Stimulated activated CD8-positive, alpha-beta memory T cell treated with anti-CD3 and anti-CD28 coated beads, Interleukin-7, amount 100 ng/mL, for 1 hour (primary cell): ENCODE measurements at places on chromosomes 11 and 22.

GRCh38 chr11:126561327-126561893 is 205.9 kb downstream of the ST3GAL4 start:
- no peak for DNase-seq

GRCh38 chr11:65898656-65899355 is 1.4 kb downstream of the FOSL1 start:
- no peak for DNase-seq

DNA sequence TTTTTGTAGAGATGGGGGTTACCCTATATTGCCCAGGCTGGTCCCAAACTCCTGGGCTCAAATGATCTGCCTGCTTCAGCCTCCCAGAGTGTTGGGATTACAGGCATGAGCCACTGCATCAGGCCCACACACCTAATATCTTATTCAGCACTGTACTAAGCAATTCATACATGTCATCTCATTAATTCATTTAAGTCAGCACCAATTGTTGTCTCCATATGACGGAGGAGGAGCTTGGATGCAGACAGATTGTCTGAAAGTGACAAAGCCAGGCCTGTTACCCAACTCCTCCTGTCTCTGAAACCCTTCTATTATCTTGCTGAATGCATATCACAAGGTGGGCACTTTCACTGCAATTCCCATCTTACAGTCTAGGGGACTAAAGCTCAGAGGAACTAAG is 57.5 kb upstream of the ALX4 start:
- DNase-seq: no peak

GRCh38 chr11:61571869-61572268 is 9.0 kb downstream of the SYT7 start:
- DNase-seq: no peak

DNA sequence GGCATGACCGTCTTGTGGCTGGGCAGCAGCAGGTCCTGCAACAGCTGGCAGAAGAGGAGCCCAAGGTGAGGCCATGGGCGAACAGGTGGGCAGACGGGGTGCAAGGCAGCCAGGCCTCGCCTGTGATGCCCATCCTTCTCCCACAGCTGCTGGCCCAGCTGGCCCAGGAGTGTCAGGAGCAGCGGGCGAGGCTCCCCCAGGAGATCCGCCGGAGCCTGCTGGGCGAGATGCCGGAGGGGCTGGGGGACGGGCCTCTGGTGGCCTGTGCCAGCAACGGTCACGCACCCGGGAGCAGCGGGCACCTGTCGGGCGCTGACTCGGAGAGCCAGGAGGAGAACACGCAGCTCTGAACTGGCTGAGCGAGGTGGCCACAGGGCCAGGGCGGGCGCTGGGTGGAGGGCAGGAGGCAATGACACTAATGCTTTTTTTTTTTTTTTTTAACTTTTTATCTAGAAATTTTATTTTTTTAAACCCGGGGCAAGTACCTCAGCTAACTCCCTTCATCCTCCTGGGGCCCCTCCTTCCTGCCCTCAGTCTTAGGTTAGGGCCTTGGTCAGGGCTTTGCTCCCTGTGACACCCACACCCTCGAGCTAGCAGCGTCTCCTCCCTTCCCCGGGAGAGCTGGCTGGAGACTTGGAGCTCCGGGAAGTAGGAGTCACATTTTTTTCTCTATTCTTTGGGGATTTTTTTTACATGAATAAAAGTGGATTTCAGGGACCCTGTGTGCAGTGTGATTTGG is 16.0 kb downstream of the PLCB3 start:
- DNase-seq: no peak

DNA sequence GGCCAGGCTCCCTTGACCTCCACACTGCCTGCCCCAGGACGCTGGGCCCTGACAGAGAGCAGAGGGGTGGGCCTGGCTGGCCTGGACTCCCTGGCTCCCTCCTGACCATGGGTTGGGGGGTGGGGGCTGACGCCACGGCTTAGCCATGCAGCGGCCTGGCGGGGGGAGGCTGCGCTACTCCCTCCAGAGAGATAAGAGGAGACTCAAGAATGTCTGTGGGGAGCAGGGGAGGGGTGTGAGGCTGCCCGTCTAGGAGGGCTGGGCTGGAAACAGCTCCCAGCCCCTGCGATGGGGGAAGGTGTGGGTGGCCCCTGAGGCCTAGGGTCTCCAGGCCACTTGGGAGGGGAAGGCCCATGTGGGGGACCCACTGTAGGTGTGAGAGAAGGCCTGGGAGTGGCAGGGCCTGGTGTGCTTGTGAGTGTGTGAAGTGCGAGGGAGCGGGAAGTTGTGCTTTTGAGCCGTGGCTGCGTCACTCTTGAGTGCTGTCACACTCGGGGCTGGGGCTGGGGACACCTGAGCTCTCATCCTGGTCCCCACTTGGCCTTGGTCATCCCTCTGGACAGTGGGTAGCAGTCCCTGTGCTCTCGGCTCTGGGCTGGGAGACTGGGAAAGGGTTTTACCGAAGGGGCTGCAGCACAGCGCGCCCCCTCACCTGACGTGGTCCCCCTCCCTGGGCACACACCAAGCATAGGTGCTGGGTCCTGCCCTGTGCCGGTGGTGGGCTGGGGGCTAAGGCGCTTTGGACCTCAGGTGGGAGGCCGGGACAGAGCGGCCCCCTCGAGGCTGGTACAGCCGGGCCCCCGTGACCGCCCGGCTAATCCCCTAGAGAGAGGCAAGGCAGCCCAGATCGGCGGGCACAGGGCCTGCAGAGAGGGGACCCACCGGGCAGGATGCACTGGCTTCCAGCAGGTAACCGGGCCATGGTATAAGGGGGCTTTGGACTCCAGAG is 2.4 kb downstream of the MYRF start:
- DNase-seq: no peak

GRCh38 chr11:126079621-126080124 is 17.0 kb upstream of the CDON start:
- DNase-seq: no peak

DNA sequence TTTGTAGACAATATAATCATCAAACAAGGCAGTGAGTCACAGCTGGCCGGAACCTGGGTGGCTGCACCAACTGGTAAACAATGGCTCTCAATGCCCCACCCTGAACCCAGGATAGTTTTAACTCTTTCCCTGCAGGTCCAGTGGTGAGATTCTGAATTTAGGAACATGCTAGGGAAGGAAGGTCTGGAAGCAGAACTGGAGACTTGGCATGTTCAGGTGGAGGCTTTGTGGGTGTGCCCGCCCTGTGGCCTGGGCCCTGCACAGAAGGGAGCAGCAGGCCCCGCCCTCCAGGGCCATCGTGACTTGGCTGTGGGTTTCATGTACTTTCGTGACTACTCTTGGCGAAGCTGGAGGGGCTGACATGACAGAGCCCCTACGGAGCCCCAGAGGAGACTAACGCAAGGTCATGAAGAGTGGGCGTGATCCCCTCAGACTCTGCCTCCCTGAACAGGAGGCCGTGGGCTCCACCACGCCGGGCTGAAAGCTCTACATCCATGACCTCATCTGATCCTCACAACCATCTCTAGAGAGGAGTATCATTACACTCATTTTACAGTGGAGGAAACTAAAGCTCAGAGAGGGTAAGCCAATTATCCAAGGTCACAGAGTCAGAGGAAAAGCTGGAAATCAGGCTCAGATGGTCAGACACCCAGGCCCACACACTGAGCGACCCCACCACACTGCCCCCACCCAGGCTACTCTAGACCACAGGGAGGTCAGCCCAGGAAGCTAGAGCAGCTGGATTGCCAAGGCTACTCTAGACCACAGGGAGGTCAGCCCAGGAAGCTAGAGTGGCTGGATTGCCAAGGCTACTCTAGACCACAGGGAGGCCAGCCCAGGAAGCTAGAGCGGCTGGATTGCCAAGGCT is 27.3 kb downstream of the MAFF start:
- DNase-seq: no peak

GRCh38 chr22:17781319-17782031 is 7.2 kb upstream of the BID start:
- no peak for DNase-seq

DNA sequence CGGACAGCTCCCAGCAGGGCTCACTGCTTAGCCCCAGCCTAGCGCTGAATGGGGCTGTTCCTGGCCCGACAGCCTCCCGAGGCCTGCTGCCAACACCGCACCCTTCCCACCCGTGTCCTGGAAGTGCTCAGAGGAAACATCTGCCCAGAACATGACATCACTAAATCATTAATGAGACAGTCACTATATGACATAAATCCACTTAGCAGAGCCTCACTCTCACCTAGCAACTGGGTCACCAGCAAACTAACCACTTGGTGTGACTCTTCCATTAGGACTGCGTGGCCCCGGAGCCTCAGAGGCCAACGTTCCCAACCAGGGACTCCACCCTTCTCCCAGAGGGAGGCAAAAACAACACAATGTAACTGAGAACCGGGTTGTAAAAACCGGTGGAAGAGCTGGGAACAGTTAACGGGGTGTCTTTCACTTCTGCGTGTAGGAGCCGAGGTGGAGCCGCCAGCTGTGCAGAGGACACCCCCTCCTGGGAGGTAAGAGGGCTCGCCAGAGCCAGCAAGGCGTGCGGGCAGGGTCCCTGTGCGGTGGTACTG is 21.4 kb upstream of the PACSIN2 start:
- DNase-seq: no peak

- DNase-seq: no peak
These were observed 75.3 kb upstream of the IGLL5 start for GRCh38 chr22:22812031-22812905.

- DNase-seq: no peak
These were observed 914 bp downstream of the INPPL1 start for GRCh38 chr11:72225411-72225951.

- DNase-seq: no peak
These were observed 553 bp upstream of the USP47 start for GRCh38 chr11:11841116-11841722.

DNA sequence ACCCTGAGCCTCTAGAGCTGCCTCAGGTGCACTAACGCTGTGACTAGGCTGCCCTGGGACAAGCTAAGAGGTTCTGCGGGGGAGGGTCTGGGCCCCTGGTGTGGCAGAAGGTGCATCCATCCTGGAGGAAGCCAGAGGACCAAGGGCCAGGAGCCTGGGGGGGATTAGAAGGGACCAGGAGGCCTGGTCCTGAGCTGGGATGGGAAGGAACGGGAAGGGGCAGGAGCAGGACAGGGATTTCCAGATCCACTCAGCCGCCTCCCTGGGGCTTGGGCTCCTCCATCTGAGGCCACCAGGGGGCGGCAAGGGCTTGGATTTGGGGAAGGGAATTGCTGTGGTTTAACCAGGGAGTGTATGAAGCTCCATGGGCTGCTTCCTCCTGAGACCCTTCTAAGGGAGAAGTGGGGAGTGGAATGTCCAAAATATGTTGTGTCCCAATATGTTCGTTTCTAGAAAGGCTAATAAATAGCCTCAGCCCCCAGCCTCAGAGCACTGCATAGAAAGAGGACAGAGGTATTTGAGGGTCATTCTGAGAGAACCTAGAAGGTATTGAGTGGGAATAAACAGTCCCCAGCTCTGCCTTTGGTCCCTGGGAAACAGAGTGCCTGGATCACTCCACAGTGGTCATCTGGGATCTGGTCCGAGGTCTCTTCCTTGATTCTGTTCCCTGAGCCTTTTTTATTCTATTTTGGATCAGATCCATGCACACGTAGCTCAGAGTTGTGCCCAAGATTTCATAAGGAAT is 17.4 kb upstream of the PRAME start:
- DNase-seq: no peak

DNA sequence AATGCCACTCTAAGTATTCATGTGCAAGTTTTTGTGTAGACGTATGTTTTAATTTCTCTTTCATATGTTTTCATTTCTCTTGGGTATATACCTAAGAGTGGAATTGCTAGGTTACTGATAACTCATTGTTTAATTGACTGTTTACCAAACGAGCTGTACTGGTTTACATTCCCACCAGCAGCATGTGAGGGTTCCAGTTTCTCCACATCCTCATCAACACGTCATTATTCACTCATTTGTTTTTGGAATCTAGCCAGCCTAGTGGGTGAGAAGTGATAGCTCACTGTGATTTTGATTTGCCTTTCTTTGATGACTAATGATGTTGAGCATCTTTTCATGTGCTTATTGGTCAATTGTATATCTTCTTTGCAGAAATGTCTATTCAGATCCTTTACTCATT is 4.0 kb downstream of the ANKRD13D start:
- no peak for DNase-seq

GRCh38 chr11:44627911-44628729 is 62.7 kb downstream of the CD82 start:
- no peak for DNase-seq

DNA sequence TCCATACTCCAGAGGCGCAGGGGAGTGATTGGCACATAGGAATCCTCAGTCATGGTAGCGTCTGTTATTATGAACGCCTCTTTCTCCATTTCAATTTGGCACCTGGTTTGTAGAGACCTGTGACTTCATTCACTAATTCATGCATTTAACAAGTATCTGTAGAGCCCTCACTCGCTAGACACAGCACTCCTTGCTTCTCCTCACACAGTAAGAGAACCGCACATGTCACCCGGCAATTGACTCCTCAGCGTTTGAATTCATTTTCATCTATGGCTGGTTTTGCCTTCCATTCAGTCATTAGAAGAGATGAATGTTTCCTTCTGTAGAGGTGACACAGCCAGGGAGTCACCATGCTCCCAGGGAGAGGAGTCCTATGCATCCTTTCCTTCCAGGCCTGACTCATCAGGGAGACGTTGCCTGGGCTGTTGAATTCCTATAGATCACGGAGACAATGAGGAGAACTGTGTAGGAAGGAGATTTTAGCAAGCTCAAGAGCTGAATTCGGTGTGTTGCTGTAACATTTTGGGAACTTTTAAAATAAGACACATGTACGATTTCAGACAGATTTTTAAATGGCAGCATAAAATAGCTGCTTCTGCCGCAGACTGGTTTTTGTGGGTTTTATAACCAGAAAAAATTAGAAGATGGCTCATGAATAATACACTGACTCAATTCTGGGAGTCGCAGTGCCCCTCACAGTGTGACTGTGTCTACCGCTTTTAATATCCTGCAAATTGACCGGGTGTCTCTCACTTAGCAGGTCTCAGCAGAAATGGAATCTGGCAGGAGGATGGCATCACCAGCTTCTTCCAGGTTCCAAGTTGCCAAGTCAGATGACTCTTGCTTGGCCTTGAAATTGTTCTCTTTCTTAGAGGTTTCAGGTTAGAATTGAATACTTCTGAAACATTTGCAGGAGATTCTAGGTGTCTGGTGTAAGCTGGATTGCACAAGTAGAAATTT is 44.4 kb upstream of the CLMP start:
- no peak for DNase-seq

DNA sequence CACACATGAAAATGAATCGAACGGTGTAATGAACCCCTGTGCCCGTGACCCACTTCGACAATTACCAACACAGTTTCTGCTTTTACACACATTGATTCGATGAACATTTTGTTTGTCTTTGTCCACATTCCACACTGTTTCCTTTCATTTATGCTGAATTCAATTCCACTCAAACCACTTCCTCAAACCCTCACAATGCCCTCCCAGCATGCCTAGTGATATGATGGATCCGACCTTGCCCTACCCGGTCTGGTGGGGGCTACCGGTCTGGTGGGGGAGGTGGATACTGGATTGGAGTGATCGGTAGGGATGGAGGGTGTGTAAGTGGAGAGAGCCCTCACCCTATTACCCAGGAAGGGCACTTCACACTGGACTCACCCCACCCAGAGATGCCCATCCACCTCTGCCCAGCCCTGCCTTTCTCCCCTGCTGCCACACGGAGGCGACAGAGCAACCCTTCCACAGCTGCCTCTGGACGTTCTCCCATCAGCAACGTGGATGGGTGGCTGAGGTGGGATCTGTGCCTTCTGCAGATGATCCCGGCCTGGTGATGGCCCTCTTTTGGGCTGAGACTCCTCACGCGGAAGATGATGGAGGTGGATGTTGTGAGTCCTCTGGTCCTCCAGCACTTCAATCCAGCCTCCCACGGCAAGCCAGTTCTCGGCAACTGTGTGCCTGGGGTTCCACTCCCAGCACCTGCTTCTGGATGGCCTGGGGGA is 33.0 kb upstream of the P2RY2 start:
- DNase-seq: peak; percentile 8

GRCh38 chr11:86115542-86116385 is 46.9 kb upstream of the PICALM start:
- DNase-seq: no peak
